Stromal cell of bone marrow (primary cell): ENCODE measurements at places on chromosomes 16 and 17.
A peak's percentile ranks its signal among the peaks of the same experiment; 100 is the strongest.

- DNase-seq = no peak
These were observed 18.5 kb downstream of the PHLPP2 start for GRCh38 chr16:71706046-71706445.

DNA sequence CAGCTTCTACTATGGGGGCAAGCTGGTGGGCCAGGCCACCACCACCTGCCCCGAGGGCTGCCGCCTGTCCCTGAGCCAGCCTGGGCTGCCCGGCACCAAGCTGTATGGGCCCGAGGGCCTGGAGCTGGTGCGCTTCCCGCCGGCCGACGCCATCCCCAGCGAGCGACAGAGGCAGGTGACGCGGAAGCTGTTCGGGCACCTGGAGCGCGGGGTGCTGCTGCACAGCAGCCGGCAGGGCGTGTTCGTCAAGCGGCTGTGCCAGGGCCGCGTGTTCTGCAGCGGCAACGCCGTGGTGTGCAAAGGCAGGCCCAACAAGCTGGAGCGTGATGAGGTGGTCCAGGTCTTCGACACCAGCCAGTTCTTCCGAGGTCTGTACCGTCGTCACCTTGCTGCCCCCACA is 19.5 kb downstream of the IRF8 start:
- DNase-seq = no peak

DNA sequence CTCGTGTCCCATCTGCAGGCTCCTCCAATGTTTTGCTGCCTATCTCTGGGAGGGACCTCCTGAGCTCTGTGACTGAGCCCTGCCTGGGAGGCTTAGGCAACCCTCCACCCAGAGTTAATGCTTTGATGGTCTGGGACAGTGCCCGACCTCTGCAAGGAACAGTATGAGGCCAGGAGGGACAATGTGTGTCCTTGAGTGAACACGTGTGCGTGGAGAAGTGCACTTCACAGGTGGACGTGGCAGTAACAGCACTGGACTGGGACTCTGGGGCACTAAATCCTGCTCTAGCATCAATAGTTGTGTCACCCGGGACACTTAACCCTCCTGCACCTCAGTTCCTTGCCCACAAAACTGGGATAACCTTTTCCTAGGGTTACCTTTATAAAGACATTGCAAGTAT is 4.6 kb downstream of the UBTF start:
- DNase-seq = no peak

DNA sequence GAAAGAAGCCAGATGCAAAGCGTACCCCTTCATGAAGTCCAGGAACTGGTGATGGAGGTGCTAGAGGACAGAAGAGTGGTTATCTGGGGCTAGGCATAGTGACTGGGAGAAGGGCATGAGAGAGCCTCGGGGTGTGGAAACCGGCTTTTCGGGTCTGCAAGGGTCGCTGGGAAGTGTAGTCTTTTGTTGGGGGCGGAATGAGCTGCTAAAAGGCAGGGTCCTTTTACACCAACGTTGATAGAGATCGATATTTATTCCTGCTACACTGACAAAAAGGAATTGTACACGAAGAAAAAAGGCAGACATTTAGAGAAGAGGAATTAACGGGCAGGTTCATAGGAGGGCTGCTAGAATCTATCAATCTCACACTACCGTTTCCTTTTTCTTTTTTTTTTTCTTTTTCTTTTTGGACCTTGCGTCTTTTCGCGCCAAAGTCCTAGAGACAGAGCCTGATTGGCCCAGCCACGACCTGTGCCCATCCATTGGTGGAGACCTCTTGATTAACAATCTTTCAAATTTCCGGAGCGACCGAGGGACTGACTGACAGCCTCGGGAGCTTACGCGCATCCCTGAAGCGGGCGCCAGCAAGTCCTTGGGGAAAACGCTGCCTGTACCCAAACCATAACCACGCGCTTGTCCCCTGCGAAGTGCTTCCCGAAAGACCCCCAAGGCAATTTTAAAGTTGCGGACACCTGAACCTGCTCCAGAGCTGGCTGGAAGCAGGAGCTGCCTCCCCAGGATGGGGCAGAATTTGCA is 27.7 kb upstream of the DHRS7B start:
- DNase-seq = peak; percentile 67

- DNase-seq = no peak
These were observed 39.3 kb downstream of the TADA2A start for GRCh38 chr17:37446027-37446426.

DNA sequence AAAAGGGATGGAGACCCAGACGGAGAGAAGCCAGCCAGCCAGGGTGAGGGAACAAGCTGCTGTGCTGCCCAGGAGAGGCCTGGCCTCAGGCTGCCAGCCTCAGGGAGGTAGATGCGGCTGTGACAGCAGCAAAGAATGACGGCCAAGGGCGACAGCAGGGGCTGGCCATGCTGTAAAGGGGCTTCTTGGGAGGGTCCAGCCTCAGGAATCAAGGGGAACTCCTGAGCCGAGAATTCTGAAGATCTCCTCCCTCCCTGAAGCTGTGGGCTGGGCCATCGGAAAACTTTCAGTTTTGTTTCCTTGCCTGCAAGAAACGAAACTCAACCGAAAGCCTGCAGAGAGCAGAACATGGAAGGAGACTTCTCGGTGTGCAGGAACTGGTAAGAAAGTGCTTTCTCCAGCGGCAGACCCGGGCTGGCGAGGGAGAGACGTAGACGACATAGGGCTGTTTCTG is at the start of gene XAF1:
Gene XAF1 (plus strand): TSS at position 316 of the 454 bp plus-strand sequence. CDS start 33 bp downstream, at position 349.
- DNase-seq = peak; percentile 64
